ENCODE measurements at places on chromosomes 12 and 14.

DNA sequence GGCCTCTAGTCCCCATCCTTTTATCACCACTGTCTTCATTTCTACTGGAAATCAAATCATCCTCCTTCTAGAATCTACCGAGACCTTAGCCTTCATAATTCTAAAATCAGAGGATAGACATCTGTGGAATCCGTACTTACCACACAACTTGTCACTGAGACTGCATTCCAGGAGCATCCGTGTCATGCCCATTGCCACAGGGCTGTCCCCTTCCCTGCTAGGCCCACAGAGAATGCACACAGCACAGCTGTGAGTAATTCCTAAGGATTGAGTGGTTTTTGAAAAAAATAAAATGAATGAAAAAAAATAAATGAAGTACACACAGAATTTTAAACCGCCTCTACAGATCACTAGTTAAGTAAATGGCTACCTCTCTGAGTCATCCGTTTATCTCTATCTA lies 21.0 kb upstream of the MAGOHB start:
- DNase-seq, result peak; percentile 96

- no peak for DNase-seq
These were observed 8.8 kb downstream of the SERPINA1 start for GRCh38 chr14:94379291-94380224.

- no peak for DNase-seq
These were observed 228.1 kb downstream of the ANO2 start for GRCh38 chr12:5716976-5717375.

- no peak for DNase-seq
These were observed 23.1 kb upstream of the PGF start for GRCh38 chr14:74978416-74978947.

All from fibroblast of skin of scalp (primary cell).